ENCODE measurements at places on chromosomes 7 and 10. TPM values are rescaled to one million over a fixed set of nuclear protein-coding genes. Genes with fewer than 3 reads are reported as not detected.

The DOCK1 gene
- total RNA-seq = 55.8 TPM

The OR2A5 gene
- total RNA-seq = not detected

The ARHGEF35 gene
- 4.0 TPM for total RNA-seq

The HECW1 gene
- 0.13 TPM for total RNA-seq

DNA sequence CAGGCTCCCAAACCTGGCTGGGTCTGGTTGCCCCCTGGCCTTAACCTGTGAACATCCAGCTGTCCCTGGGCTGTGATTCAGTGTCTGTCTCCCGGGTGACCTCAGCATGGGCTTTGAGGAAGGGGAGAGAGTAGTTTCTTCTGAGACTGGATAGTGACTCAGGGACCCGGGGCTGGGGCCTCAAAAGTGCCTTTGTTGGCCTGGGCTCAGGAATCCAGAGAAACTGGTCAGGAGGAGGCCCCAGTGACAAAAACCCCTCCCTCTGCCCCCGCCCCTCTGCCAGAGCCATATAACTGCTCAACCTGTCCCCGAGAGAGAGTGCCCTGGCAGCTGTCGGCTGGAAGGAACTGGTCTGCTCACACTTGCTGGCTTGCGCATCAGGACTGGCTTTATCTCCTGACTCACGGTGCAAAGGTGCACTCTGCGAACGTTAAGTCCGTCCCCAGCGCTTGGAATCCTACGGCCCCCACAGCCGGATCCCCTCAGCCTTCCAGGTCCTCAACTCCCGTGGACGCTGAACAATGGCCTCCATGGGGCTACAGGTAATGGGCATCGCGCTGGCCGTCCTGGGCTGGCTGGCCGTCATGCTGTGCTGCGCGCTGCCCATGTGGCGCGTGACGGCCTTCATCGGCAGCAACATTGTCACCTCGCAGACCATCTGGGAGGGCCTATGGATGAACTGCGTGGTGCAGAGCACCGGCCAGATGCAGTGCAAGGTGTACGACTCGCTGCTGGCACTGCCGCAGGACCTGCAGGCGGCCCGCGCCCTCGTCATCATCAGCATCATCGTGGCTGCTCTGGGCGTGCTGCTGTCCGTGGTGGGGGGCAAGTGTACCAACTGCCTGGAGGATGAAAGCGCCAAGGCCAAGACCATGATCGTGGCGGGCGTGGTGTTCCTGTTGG, at the start of gene CLDN4:
Gene CLDN4 (plus strand): TSS at position 316 of the 903 bp plus-strand sequence. CDS start 206 bp downstream, at position 522.
- no peak for DNase-seq

DNA sequence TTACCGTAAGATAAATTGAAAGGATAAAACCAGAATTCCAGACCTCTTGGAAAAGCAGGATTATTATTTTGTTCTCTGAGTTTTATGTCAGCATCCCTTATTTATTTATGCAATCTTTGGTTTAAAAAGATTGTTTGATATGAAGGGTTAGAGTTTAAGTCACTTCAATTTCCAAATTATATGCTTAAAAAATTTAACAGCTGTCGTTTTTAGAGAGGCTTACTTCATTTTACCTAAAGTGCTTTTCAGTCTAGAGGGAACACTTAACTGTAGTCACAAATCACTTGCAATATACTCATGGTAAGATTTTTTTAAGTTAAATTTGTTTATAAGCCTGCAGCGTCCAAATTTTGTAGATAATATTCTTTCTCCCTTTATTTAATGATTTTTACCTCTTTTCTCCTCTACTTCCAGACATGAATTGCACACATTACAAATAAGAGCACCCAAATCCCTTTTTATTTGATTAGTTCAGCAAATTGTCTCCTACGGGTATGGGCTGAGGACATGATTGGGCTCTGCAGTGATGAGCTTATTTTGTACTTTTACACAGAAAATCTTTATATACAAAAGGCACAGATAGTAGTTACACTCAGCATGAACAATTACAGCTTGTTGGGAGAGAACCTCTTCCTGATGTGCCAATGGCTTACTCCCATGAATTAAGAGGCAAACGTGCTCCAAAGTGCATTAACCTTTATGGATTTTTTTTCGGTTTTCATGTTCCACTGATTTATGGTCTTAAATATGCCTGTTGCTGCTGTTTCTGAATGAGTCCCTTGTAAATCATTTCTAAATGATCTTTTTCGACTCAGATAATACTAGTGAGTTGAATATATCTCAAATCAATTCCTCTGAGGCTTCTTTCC, 319.3 kb upstream of the LRGUK start:
- DNase-seq = no peak
